Progenitor cell of endocrine pancreas (in vitro differentiated cells): ENCODE measurements at places on chromosomes 1 and 21.

- DNase-seq: no peak
Measured at GRCh38 chr1:236663934-236664333, 22.4 kb upstream of the ACTN2 start.

DNA sequence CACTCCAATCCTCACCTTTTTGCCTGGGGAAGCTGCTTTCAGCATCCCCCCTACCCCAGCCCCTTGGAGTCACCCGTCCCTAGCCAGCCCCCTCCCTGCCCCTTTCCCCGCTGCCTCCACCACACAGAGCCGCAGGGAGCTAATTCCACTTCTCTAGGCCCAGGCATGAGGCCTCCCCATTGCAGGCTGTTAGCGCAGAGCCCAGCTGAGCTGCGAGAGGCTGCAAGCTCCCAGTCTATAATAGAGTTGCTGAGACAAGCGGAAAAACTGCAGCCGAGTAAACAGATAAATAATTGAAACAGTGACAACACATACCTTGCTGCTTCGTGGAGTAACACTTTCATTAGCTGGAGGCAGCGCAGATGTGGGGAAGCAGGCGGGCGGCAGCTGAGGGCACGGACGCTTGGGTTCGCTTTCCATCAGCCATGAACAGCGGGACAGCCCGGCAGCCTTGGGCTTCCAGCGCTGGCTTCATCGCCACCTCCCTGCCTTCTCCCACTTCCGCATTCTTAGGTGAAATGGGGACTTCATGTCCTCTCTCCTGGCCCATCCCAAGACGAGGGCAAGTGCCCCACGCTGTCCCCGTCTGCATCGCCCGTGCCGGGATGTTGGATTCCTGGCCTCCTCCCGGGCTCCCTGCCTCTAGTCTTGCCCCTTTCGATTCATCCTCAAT, 183.3 kb downstream of the IGSF21 start:
- DNase-seq: no peak

DNA sequence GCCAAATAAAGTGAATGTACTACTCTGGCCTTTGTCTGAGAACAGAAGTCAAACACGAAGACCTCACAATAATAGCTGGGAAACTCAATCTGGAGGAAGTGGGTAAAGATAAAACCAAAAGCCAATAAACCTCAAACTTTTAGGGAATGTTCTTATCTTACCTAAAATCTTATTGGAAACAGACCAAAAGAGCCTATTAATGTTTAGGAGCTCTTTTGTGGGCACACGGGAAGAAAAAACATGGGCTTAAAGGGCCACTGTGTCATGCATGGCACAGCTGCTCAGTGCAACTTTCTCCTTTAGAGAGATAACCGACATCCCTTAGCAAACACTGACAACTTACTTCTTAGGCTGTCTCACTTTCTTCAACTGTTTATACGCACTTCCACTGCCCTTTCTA, 16.1 kb downstream of the EIF2B3 start:
- DNase-seq: no peak

DNA sequence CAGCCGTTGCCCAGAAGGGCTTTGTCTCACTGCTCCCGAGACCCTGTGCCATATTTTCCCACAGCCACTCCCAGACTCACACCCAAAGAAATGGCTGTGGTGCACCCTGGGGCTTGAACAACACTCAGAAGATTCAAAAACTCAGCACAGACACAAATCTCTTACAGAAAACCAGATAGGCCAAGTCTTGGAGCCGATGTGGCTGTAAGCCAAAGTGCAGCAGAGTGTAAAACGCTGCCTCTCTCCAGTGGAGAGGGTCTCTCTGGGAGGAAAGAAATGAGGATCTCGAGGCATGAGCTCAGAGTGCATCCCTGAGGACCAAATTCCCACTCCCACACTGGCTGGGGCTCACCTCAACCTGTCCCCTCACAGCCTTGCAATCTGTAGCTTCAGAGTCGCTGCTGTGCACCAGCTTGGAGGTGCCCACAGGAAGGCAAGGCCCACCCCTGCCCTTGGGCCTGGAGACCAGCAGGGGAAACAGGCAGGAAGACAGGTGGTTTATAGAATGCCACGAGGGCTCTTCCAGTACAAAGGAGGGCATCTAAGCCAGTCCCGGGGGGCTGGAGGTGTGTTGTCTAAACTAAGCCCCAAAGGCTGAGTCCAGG, 171.3 kb upstream of the AJAP1 start:
- no peak for DNase-seq

DNA sequence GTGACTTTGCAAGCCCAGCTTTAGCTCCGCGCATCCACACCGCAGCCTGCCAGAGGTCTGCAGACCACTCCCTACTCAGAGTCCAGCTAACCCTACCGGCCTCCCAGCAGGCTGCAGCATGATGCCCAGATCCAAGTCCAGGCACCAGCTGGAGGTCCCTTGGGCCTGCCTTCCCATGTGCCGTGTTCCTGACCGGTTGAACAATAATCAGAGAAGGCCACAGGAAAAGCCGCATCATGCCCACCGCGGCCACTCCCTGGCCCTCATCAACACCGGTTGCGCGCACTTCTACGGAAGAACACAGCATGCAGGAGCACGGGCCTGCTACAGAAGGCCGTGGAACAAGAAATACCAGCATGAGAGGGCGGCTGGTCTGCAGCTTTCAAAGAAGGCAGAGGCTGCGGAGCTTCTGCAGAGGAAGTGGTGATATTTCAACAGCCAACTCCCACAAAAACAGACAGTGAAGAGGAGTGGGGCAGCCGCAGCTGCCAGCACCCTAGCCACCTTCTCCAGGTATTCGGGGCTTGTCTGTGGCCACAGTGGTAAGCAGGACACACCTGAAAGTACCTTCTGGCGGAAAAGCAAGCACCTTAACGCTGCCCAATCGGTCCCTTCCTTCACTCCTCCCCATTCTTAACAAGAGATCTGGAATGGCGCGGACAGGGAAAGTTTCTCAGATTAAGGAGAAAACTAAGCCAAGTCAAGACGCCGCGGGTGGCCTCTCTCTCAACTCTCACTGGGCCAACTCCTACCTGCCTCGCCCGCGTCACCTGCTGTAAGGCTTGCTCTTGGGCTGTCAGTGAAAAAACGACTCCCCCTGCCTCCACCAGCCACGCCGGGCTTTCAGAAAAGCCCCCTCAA, 1.5 kb downstream of the PGBD5 start:
- no peak for DNase-seq

DNA sequence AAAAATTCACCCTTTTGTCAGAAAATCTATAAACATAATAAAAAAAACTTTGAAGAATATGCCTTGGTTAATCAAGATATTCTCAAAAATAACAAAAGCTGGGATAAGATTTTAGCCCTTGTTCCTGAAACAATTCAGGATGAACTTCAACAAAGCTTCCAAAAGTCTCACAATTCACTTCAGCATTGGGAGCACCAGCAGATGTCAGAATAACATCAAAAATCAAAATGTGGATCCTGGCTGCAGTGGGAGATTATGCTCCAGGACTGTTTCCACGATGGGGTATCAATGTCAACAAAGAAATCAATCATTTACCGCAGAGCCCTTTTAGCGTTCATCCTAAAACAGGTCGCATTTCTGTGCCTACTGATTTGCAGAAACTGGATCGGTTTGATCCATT, 35.2 kb downstream of the ZNF670 start:
- no peak for DNase-seq

DNA sequence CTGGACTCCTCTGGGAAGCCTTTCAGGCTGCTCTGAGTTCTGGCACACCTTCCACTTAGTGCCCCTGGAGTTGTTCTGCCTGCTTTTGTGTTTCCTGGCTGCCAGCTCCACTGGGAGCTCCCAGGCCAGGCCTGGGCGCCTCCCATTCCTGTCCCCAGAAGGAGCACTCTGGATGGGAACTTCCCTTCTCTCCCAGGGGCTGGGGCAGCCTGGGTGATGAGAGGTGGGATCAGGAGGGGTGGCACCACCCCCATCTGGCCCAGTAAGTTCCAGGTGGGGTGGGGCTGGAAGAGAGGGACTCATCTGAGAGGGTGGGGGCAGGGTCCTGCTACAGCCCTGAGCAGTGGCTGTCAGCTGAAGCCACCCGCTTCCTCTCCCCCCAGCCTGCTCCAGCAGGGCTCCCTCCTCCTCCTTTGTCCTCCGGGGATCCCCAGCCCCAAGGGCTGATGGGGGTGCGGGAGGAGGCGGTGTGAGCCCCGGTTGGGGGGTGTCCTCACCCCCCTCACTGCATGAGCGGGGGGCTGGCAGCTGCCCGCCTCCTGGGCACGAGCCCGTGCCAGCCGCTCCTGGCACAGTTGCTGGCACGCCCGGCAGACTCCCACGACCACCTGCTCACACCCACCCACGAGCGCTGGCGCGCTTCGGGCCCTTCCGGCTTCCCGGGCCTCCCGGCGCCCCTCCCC, 4.7 kb downstream of the FOXO6 start:
- DNase-seq: no peak

DNA sequence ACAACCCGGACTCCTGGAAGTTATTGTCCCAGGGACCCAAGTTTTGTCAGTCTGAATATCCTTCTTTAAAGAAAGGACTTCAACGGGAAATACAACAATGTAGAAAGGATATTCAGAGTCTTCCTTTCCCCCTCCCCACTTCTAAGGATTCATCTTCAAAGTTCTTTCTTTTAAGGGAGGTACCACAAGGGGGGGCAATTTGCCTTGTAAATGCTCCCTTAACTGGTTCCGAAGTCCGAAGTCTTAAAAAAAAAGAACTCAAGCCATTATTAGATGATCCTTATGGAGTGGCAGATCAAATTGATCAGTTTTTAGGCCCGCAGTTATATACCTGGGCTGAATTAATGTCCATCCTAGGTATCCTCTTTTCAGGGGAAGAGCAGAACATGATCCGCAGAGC, 47.0 kb downstream of the SERINC2 start:
- no peak for DNase-seq

- no peak for DNase-seq
Measured at GRCh38 chr1:9211291-9211811, 23.2 kb upstream of the H6PD start.

DNA sequence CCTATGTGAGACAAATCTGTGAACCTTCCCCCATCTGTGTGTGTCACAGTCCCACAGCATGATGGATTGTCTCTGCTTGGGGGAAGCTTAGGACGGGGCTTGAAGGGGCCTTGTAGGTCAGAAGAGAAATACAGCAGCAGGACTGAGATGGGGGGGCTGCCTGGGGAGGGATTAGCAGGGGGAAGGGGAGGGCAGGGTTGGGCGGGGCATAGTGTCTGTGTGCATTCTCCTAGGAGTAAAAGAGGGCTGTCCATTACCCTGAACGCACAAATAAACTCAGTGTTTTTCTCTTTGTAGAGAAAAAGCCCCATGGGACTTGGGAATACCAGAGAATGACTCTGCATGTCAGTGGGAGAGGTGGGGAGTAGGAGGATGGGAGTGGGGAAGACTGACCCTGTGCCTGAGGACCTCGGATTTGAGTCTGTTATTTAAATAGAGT, 16.4 kb downstream of the RNF220 start:
- DNase-seq: no peak

DNA sequence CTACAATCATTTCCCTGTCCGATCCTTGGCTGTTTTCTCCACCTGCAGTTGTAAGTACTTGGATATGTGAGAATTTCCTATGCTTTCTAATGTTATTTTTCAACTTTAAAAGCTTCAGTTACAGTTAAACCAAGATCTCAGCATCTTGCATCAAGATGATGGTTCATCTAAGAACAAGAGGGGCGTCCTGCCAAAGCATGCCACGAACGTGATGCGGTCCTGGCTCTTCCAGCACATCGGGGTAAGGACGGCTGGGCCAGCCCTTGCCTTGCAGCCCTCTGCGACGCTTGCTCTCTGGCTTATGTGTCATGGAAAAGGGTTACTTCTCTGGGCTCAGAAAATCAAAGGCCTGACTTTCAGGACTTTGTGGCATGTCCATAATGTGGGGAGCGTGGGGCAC, 46.8 kb downstream of the PKNOX1 start:
- DNase-seq: no peak

DNA sequence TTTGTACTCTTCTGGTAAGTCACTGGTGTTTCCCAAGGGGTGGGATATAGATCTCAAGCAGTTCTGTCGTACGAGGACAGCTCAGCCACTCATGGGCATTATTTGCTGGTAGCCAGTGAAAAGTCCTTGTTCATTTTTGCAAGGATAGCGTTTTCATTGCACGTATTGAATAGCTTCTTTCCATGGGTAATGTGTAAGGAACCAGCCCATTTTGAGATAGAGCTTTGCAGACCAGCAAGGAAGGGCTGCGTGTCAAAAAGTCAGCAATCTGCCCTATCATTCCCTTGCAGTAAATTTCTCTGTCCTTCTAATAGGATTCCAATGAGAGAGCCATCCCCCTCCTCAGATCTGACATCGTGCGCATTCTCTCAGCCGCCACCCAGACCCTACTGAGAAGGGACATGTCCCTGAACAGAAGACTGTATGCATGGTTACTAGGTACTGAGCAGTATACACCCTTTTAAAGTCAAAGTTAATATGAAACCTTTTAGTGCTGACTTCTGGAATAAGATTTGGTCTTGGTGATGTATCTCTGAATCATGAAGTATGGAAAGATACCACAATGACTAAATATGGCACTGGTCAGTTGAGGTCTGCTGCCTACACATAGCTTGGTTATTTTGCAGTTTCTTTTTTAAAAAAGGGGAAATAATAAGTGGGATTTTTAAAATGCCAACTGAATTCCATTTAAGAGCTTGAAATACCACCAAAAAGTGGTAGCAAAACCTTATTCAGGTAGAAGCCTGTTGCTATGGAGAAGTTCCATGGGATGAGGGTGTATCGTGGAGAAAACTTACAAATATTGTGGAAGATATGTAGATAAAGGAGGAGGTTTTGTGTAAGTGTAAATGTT, 55.3 kb downstream of the DOP1B start:
- DNase-seq: no peak

- no peak for DNase-seq
Measured at GRCh38 chr1:22756125-22756735, 45.6 kb downstream of the EPHB2 start.

- no peak for DNase-seq
Measured at GRCh38 chr1:23475641-23476040, 8.3 kb downstream of the ASAP3 start.

GRCh38 chr1:29227511-29227910, 3.2 kb downstream of the MECR start:
- no peak for DNase-seq

- DNase-seq: no peak
Measured at GRCh38 chr1:208432346-208432745, 188.2 kb upstream of the PLXNA2 start.

DNA sequence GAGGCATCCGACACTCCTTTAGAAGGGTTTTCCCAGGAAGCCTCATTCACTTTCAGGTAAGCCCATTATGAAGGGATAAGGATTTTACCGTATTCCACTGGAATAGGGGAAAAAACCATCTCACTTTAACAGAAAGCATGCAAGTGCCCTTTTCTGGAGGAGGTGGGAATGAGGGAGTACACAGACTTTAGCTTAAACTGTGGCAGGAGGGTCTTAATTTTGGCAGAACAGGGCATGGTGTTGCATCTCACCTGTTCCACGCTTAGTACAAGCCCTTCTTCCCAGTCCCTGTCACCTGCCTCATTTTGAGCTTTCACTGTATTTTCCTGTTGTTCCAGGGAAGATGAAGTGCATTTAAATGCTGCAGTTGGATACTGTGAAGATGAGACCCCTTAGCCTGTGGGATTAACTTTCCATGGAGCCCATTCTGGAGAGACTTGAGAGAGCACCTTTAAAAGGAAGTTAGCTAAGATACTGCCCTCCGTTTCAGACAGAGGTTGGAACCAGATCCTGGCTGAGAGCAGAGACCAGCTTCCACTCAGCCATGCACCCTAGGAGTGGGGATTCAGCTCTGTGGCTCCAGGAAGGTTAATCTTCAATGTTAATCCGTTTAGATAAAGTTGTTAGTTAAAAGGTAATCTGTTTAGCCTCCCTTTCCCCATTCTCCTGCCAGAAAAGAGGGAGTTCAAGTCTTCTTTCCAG, 42.6 kb downstream of the PBX1 start:
- DNase-seq: no peak
